ENCODE measurements at places on chromosomes 11 and 22.

DNA sequence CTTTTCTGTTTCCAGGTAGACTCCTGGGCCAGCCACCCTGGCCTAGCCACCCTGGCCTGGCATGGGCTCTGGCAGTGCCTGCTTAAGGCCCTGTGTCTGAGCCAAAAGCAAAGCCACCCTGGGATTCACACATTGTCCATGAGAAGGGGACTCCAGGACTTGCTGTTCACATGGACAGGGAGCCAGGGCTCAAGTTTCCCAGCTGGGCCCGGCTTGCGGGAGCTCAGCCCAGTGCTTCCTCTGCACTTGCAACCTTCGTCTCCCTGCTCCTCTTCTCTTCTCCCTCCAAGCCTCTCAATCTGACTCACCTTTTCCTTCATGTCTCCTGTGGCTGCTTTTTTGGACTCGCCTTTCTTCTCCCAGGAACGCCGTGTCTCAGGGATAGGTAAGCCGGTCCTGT lies 130.3 kb downstream of the MICAL2 start:
- no peak for DNase-seq

GRCh38 chr11:43987384-43988039 lies 45.1 kb downstream of the C11orf96 start:
- no peak for DNase-seq

- no peak for DNase-seq
Observed at GRCh38 chr11:78784321-78785061, 209.8 kb upstream of the NARS2 start.

DNA sequence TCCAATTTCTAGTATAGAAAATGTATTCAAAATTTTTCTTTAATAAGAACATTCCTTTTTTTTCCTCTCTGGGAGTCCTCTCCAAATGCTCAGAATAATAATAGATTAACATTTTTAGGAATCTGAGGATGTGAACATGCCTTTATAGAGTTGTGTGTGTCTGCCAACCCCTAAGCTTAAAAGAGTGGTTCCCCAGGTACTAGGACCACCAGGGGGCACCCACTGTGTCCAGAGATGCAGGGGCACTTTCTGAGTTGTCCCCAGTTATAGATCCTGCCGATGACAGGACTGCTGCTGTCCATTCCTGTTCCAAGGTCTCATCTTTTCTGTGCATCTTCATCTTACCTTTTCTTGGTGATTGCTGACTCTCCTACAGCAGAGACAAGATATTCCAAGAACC lies 27.0 kb upstream of the MICAL2 start:
- DNase-seq, result no peak

DNA sequence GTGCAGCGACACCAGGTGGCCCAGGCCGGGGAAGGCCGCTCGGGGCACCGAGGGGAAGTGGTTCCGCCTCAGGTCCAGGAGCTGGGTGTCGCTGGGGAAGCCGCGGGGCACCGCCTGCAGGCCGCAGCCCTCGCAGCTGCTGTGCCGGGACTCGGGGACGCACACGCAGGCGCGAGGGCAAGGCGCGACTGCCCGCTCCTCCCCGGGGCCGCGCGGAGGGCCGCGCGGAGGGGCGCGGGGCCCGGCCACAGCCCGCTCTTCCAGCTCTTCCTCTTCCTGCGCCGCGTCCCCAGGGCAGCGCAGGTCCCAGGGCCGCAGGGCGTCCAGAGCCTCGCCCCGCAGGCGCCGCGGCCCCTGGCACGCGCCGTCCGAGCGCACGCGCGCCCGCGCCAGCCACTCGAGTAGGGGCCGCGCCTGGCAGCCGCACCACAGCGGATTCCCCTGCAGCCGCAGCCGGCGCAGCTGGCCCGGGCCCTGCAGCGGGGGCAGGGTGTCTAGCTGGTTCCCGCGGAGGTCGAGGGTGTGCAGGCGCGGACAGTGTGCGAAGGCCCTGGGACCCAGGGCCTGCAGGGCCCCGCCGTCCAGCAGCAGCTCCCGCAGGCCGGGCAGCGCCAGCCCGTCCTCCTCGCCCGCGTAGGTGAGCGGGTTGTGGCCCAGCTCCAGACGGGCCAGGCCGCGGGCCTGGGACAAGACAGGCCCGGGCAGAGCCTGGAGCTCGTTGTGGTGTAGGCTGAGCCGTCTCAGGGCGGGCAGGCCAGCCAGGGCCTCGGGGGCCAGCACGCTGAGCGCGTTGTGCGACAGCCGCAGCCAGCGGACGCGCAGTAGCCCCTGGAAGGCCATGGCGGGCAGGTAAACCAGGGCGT lies 2.8 kb downstream of the CHADL start:
- DNase-seq, result peak; percentile 89

DNA sequence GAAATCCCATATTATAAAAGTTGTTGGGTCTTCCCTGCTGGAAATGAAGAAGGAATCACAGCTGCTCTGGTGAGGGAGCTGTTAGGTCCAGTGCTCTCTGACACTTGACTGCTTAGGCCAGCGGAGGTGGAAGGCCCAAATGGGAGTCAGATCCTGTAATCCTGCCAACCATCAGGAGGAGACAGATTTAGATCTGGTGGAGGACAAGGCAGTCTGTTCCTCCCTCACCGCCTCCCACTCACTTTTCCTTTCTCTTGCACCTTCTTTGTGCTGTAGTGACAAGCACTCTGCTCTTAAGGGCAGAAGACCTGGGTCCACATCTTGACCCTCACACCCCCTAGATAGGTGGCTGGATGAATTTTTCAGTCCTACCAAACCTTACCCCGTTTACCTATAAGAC lies 59.7 kb upstream of the CHST1 start:
- DNase-seq, result no peak

GRCh38 chr22:27952091-27952490 lies 33.0 kb upstream of the PITPNB start:
- DNase-seq, result no peak

DNA sequence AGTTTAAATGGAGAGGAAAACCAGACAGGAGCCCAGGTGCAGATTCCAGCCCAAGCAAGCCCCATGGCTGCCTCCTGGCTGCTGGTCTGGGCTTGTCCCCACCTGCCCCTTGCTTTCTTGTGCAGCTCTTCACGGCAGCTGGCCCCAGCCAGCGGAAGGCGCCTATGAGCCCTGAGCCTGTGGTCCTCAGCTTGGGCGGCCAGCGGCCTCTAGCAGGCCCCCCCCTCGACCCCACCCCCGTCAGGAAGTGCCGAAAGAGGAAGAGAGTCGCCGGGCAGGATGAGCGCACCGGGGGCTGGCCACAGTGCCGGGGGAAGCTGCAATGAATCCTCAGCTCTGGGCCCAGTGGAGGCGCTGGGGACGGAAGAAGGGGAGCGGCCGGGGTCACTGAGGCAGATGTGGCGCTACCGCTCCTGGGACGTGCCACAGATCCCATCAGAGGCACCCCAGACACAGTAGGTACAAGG lies 2.1 kb upstream of the DGKZ start:
- DNase-seq, result no peak

GRCh38 chr11:125505492-125506080 lies 9.5 kb upstream of the FEZ1 start:
- no peak for DNase-seq
